ENCODE measurements at places on chromosomes 2 and 18.

- DNase-seq: no peak
Measured at GRCh38 chr2:216553482-216554240, 55.0 kb downstream of the RPL37A start.

GRCh38 chr2:25618676-25619075 is 54.7 kb downstream of the DTNB start:
- no peak for DNase-seq

DNA sequence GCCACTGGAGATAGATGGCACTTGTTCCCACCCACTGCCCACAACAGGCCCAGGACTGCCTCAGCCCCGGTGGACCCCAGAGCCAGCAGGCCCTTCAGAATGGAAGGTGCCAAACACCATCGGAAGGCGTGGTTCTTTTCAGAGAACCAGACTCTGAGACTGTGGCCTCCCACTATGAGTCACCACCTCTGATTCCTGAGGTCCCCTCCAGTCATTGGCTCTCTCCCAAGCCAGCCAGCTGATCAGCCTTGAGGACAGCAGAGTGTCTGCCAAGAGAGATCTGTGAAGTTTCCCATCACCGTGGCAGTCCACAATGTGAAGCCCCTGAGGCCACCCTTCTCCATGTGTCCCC is 10.4 kb upstream of the MAP3K2 start:
- DNase-seq: no peak

DNA sequence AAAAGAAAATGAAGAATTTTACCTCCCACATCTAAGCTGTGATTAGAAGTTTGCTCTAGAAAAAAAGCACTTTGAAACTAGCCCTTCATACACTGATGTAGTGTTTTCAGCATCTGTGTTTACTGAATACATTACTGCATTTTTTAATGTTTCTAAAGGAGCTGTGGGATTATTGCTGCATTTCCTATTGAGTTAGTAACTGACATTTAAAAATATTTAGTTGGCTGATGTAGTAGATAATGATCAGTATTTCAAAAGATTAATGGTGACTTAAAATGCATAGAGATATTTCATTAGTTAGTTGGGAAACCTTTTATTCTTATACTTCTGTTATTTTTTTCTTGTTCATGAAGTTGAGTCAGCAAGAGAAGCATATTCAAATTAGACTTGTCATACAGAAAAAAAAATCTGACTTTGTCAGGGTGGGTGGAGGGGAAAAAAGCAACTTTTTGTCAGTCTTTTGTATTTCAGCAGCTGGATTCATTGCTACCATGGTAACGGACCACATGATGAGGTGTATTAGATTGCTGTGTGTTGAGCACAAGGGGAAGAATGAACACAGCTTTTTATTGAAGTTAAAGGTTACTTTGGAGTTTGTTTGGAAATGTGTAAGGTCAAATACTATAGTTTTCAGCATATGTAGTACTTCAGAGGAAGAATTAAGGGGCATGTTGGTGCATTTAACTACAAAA is at the start of gene DTNA:
Gene DTNA, plus strand, starts transcription at position 549 of the 692 bp plus-strand sequence. CDS start 45,679 bp downstream, outside the sequence.
- DNase-seq: no peak

DNA sequence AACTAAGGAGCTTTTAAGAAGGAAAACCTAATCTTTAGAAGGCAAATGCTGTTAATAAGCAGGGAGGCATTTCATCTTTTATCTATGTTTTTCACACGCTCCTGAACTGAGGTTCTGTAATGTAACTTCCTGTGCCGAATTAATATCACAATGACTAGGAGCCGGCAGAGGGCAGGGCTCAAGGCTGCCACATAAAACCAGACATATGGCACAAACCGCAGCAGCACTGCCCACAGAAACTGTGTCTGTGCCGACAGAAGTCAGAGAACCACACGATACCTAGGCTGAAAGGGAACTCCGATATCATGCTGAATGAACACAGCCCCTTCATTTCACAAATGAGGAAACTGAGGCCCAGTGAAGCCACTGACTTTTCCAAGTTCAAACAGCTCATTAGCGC is 112.1 kb downstream of the EIPR1 start:
- DNase-seq: no peak

DNA sequence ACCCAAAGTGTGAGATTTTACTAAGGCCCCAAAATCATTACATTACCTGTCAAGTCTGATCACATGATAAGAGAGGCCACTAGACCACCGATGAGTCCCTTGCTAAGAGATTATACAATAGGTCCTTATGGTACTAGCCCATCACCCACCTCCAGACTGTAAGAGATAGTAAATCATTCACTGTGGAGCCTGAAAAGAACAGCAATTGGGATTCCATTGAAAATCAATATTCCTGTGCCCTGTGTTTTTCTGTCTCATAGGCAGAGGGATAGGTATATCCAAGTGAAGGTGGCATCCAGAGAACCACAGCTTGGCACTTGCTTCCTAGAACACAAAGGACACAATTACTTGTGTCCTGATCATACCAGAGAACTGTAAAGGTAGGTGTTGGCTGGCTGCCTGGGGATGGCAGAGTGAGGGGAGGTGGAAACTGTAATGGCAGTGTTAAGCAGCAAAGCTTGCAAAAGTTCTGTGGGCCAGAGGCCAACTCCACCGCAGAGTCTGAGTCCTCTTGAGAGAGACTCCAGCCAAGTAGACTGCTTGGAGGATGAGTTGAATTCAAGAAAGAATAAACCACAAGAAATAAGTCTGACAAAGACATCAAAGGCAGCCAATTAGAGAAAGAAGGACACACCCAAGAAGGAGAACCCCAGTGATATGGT is 102.0 kb upstream of the PIEZO2 start:
- no peak for DNase-seq

- no peak for DNase-seq
Measured at GRCh38 chr2:23543728-23544127, 158.7 kb downstream of the KLHL29 start.

DNA sequence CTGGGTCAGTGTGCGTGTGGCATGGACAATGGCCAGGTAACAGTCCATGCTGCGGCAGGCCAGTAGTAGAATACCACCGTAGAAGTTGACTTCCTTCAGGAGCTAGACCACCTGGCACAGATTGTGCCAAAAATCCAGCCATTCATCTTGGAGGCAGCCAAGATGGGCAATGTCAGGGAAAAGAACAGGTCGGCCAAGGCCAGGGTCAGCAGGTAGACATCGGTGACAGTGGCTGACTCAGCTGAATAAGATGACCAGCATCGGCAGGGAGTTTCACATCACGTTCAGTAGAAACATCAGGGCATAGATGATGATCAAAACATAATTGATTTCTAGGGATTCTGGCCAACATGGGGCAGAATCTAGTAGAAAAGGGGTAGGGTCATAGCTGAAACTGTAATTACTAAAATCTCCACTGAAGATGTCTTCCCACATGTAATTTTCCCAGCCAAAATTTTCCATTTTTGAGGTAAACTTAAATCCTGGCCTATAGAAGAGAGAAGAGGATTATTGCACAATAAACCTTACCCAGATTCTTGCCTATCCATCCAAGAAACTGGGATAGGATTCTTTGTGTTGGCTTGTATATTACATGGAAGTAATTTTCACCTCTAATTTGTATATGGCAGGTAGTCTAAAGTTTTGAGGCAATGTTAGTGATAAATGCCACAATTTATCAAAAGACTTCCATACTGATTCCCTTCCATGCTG is 7.9 kb upstream of the RUFY4 start:
- no peak for DNase-seq

DNA sequence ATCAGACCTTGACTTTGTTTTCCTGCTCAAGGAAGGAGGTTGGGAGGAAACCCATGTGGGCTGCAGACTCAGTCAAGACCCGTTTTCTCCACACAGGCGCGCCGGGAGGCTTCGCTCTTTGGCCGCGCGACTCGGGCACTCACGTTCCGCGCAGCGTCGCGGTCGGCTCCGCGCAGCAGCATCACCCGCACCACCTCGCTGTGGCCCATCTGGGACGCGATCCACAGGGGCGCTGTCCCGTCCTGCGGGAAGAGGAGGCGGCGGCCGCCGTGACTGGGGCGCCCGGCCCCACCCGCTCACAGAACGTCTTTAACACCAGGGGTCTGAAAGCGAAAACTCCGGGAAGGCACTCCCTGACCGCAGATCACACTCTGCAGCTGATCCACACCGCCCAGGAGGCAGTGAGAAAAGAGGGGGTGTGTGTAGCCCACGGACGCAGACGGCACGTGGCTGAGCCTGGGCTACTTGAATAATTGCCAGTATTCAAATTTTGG is 33.1 kb upstream of the NPC1 start:
- DNase-seq: peak; percentile 5

- DNase-seq: no peak
Measured at GRCh38 chr2:181304011-181304844, 153.0 kb upstream of the ITGA4 start.

- no peak for DNase-seq
Measured at GRCh38 chr2:181326661-181327060, 130.5 kb upstream of the ITGA4 start.

GRCh38 chr2:240622531-240623235 is 2.6 kb upstream of the GPR35 start:
- DNase-seq: peak; percentile 65

DNA sequence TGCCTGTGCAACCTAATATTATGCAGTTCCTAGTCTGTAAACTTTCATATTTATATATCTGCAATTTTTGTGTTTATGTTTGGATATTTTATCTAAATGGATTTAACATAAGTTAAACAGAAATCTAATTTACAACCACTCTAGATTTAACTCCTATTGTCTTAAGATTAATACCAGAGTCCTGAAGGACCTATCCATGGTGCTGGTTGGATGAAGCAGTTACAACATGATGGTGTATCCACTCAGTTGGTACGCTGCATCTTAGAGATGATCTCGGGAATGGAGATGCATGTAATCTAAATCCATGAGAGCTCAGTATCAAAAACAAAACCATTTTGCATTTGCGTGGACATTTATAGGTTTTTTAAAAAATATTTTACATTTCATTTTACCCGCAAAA is 745.9 kb upstream of the SLC8A1 start:
- no peak for DNase-seq

DNA sequence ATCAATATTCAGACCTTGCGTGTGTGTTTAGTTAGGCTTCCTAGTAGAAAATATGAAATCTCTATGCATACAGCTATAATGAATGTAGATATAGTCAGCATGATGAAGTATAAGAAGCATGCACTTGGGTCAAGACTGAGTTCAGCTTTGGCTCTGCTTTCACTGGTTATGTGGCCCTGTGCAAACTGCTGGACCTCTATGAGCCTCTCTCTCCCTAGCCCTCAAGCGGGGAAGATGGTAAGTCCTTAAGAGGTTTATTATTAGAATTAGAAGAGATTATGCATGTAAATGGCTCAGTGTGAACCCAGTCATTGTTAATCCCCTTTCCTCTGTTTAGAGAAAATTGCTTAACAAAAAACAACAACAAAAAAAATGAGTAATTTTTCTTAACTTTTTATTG is 178.8 kb upstream of the NXPH2 start:
- no peak for DNase-seq

DNA sequence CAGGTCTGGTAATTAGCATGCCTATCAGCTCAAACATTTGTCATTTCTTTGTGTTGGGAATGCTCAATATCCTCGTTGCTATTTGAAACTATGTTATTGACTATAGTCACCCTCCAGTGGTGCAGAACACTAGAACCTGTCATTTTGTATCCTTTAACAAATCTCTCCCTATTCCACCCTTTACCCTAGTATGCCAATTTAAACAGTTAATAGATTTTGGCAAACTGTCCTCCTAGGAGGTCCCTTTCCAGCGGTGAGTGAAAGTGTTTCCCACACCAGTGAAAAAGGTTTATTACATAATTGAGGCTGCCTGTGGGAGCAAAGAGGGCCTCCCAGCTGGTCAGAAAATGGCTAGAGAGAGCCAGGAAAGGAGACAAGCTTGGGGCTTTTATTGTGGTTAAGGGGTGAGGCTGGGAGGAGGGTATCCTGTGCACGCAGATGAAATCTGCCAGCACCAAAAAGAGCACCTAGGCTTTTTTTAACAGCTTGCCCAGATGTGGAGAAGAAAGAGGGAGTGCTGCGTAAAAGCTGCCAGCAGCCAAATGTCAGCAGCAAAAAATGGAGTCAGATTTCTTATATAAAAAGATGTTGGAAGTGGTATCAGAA is 1.8 kb upstream of the DRC1 start:
- no peak for DNase-seq

DNA sequence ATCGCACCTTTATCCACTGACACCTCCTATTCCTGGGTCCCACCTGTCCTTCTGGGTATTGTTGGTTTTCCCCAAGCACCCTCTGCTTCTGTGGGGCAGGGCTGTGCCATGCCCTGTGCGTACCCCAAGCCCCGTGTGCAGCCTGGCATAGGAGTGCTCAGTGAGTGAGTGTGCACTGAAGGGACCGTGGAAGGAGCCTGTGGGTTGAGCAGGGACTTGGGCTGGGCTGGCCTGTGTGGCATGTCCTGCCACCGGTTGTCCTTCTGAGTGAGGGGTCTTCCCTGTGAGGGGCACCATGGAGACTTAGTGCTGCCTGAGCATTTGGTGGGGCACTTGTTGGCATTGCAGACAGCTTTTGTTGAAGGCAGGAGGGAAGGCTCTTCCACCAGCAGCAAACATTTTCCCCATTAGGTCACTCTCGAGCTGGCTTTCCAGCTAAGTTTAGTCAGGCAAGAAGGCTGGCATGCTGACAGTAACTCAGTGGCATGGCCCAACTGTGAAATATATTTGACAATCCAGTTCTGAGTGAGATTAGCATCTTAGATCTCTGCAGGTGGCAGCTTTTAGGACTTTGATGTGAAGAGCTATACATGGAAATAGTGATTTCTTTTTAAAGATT is 64.7 kb downstream of the LPIN1 start:
- no peak for DNase-seq

DNA sequence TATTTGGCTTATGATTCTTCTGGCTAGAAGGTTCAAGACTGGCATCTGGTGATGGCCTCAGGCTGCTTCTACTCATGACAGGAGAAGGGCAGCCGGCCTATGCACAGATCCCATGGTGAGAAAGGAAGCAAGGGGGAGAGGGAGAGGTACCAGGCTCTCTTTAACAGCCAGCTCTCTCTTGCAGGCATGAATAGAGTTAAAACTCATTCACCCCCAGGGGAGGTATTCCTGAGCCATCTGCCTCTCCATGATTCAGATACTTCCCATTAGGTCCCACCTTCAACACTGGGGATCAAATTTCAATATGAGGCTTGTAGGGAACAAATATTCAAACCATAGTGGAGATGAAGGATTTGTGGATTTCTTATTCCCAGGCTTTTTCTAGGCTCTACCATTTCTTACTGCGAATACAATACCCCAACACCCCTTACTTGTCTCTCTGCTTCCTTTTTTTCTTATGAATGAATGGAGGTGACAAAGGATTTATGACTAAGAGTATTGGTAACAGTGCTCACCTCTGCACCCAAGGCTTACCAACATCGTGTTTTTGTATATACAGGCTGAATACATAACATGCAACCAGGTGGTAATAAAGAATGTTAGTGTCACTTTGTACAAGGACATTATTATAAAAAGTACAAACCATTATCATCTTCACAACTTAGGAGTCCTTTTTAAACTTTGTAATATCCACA is 454.6 kb upstream of the TRIB2 start:
- no peak for DNase-seq

- no peak for DNase-seq
Measured at GRCh38 chr18:45232061-45232460, 383.2 kb upstream of the SLC14A2 start.

DNA sequence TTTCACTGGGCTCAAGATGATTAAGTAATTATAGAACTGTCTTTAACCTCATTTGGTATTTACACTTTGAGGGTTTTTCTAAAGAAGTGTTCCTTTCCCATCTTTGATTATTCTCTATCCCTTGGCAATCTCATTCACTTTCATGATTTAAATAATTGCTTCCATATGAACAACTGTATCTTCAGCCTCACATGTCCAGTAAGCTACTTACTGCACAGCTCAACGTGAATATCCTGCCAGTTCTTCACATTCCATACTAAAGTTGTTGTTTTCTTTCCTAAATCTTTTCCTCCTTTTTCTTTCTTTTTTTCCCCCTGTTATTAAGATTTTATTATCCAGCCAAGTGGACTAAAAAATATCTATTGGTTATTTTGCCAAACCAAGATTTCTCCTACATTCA is 37.7 kb downstream of the ZC3H15 start:
- no peak for DNase-seq
